Neural crest cell (in vitro differentiated cells): ENCODE measurements at places on chromosomes 2 and 18. TPM values are rescaled to one million over a fixed set of nuclear protein-coding genes. Genes with fewer than 3 reads are reported as not detected.

Gene ITGA4
- 74.4 and 75.6 TPM in 2 replicates for total RNA-seq

Gene CNTNAP5
- total RNA-seq = 0.56 and 1.1 TPM in 2 replicates

Gene RAPGEF4
- 1.7 TPM in 2 replicates for total RNA-seq

Gene CCDC141
- total RNA-seq = not detected in 2 replicates

Gene STARD6
- total RNA-seq = 0.35 TPM in 1 of 2 replicates, not detected in the other

Gene CAD
- total RNA-seq = 117 and 127 TPM in 2 replicates

Gene PAIP2B
- 6.5 and 7.4 TPM in 2 replicates for total RNA-seq

Gene CTNNA2
- 2.6 and 2.9 TPM in 2 replicates for total RNA-seq

Gene TTC32
- 13.1 and 13.5 TPM in 2 replicates for total RNA-seq

Gene RAD51AP2
- total RNA-seq = 0.16 and 0.23 TPM in 2 replicates

GRCh38 chr2:101150306-101151145 is 656 bp downstream of the TBC1D8 start:
- peak; percentile 17 for DNase-seq

DNA sequence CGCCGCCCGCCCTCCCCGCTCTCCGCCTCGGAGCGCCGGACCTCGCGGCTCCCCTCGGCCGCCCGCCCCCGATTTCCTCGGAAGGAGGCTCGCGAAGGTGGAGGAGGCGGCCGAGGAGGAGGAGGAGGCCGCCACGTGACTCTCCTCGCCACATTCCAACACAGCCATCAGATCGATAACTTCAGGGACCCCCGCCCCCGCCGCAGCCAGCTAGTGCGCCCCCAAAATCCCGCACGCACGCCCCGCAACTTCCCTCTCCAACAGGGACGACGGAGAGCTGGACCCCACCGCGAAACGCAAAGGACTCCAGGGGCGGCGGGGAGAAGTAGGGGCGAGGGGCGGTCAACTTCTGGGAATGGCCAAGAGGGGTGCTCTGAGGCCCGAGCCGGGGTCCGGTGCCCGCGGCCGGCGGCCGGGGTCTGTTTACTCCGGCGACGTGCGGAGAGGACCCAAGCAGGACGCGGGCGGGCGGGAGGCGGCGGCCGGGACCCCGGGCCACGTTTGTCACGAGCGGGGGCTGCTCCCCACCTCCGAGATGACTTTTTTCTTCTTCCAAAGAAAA is 2.0 kb downstream of the ZNF521 start:
- DNase-seq = peak; percentile 50

GRCh38 chr2:215765729-215766360 is 247.5 kb downstream of the MREG start:
- no peak for DNase-seq

GRCh38 chr2:85936421-85937068 is 47.8 kb upstream of the ST3GAL5 start:
- no peak for DNase-seq

- no peak for DNase-seq
These were observed 339.3 kb downstream of the ARL6IP6 start for GRCh38 chr2:153057743-153058142.

DNA sequence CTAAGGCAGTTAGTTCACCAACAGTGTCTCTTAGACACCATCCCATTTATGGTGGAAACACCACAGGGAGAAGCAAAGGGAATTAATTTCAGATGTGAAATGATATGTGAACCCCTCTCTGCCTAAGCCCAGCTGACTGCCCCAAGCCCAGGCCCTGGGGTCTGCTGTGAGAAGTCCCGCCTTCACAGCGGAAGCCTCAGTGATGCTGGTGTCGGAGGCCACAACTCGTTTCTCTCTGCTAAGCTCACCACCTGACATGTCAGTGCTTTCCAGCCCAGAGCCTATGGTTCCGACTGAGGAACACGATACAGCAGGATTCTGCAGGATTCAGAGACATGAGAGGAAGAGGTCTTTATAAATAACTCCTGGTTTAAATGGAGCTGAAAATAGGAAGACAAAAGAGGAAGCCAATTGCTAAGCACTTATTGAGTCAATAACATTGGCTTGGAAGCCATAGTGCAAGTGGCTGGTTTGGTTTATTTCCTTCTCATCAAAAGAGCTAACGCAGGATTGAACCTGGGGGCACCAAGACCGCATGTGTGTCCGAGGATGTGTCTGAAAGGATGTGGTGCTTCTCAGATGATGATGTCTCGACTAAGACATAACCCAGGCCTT is 21.9 kb upstream of the LOXHD1 start:
- no peak for DNase-seq

DNA sequence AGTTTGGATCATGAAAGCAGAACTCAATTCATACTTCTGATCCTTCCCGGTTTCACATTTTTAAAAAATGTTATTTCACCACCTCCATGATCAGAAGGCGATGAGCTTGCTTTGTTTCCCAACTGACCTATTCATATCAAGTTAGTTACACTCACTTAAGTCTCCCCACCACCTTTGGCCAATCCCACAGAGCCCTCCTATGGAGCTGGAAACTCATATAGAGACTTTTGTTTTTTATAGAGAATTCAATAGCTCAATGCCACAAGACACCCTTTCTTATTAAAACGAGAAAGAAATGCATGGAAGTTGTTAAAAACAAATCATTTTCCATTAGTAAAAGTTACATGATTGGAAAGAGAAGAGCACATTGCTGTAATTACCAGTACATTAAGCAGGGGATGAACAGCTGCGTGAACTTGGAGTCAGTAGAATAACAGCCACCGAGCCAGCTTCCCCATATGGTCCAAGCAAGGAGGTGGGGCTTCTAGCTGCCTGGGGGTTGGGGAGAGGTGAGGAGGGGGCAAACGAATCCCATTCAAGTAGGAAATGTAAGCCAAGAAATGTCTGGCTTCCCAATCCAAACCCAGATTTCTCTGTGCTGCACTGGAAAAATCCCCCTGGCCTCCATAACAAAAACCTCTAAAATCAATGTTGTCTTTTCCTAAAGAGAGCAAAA is 614.5 kb downstream of the IRS1 start:
- no peak for DNase-seq

DNA sequence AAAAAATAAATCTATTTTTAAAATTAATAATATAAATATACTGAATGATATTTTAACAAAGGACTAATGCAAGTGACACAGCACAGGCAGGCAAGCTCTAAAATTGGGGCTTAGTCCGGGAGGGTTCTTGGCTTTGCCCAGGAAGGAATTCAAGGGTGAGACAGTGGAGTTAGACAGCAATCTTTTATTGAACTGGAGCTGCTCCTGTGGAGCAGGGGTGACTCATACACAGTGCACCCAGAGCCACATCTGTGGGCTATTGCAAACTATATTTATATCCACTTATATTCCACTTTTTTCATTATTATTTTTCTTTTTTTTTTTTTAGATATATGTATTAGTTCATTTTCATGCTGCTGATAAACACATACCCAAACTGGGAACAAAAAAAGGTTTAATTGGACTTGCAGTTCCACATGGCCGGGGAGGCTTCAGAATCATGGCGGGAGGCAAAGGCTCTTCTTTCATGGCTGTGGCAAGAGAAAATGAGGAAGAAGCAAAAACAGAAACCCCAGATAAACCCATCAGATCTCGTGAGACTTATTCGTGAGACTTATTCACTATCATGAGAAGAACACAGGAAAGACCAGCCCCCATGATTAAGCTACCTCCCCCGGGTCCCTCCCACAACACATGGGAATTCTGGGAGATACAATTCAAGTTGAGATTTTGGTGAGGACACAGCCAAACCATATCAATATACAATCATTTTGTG is 437.1 kb downstream of the BCL11A start:
- DNase-seq = no peak

- DNase-seq = no peak
These were observed 264.7 kb downstream of the METTL4 start for GRCh38 chr18:2306606-2307005.

DNA sequence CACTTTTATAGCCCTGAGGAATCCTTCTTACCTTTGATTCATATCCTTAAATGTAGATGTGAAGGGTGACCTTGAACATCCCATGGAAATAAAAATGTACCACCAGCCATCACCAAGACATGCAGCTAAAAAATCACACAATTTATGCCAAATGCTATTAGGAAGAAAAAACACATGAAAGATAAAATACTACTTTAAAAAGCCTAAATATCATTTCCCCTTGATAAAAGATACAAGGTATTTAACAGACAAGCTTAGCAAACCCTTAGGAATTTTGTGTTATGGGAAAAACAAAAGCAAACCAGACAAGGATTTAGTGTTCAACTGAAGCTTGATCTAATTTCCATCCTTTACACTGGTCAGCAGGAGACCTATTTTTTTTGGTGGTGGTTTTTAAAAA is 255.0 kb downstream of the ICOS start:
- DNase-seq = no peak

GRCh38 chr2:239917957-239918481 is 107.1 kb downstream of the NDUFA10 start:
- no peak for DNase-seq

DNA sequence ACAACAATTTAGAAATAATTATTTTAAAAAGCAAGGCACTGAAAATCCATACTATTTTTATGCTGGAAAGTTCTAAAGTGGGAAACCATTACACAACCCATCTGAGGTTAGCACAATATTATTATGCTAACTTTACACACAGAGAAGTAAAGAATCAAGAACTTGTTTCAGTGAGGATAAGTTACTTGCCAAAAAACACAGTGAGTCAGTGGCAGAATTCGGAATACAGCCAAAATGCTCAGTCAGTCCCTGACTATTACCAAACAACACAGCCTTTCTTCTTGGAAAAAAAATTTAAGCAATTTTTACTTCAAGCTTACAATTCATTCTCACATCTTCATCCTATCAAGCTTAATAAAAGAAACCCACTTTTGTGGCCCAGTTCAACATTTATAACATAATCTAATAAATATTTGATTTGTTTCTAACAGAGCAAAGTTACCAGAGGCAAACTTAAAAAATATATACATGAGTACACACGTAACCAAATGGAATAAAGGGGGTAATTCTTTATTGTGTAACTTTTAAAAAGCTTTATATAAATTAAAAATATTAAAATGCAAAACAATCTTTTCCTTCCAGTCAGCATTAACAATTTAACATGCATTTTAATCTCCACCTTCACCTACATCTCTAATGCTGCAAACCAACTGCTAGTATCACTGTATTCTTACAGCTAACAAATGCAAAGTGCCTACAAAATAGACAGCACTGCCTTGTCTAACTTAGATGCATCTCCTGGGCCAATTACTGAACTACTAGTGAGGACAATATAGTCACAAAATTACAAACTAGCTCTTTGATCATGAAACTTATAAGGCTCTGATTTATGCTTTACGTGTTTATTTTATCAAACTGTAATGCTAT is 55.2 kb downstream of the CCDC88A start:
- no peak for DNase-seq

GRCh38 chr18:11948852-11949523 is 32.3 kb upstream of the IMPA2 start:
- no peak for DNase-seq

DNA sequence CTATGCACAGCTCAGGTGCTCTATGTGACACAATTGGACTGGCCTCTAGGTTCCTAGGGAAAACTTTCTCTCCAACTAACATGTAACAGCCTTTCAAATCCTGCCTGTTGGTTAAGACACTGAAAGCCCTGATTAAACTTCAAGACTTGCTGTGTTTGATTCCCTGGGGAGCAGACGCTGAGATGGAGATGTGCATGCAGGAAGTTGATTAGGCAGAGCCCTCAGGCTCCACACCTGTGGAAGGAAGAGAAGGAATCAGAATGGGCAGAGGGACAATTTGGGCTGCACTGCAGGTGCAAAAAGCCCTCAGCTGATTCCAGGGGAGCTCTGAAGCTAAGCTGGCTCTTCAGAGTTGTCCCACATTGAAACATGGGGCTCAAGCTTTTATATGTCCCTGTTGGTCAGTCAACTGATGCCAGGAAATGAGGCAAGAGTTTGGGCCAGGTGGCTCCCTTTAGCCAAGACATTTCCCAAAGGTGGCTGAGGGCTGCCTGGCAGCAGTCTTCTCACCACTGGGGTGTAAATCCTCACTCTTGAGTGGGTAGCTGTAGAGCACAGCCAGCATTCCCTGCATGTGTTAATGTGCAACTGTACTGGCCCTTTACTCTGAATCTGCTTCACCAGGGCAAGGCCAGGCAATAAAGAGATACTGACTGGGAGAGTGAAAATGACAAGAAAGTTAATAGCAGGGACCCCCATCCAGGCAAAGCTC is 199.5 kb upstream of the DDX18 start:
- DNase-seq = no peak

GRCh38 chr2:241701399-241702154 is at the start of gene ING5:
Gene ING5, plus strand, starts transcription at chr2:241702039. Its CDS starts 27 bp downstream, at chr2:241702066.
- peak; percentile 96 for DNase-seq

DNA sequence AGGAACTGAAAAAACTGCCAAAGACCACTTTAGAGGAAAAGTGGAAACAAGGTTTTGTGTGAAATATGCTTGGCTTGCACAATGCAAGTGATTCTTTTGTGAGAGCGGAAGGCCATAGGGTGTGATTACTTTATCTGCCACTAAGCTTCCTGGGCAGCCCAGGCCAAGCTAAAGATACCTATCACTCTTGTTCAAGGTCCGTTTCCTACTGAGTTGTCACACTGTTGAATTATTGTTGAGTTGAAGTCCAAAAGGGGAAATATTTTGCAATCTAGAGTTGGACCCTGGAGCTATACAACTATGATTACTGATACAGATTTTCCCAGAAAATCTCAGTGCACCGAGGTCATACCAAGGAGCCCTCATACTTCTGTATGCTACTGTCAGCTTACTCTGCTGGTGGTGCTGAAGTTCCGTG is 72.7 kb upstream of the CTAGE1 start:
- no peak for DNase-seq

GRCh38 chr2:64179582-64180321 is 35.5 kb upstream of the PELI1 start:
- DNase-seq = no peak

DNA sequence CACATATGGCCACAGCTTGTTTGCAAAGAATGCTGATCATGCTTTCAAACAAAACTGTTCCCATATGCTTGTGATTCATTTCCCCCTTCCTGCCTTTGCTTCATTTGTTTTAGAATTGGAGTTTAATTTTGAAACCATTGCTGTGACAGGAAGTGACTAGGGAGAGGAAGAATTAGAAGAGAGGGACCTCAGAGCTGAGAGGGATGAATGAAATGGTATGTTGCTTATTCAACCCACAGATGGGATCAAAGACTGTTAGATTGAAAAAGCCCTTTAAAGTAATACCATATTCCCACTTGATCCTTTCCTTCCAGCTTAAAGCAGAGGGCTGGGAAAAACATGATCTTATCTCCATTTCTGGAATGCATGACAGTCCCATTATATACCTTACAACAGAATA is 106.2 kb upstream of the RNF152 start:
- DNase-seq = no peak

DNA sequence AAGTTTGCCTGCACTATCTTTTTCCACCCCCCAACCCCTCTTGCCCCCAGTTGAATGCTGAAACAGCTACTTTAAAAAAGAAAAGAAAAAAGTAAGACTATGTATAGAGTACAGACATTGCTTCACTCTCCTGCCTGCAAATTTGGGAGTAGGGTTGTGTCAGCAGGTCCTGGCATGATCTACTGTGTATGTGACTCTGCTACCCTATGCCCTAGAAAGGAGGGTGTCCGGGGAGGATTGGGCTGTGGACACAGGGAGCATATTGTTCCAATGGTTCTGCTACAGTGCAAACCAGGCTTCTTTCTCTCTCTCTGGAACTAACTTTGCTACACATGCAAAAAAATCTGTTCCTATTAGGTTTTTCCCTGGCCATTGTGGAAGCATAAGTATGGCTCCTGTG is 9.9 kb upstream of the ZEB2 start:
- DNase-seq = no peak

- DNase-seq = no peak
These were observed 1487.0 kb downstream of the LRP1B start for GRCh38 chr2:140643761-140644187.

GRCh38 chr2:150027164-150027563 is 439.6 kb upstream of the MMADHC start:
- no peak for DNase-seq
